Pons (tissue), 1 donor: ENCODE measurements at places on chromosomes 11 and 22.

- DNase-seq = peak; percentile 7
These were observed 20.8 kb upstream of the RFPL3 start for GRCh38 chr22:32336771-32337424.

DNA sequence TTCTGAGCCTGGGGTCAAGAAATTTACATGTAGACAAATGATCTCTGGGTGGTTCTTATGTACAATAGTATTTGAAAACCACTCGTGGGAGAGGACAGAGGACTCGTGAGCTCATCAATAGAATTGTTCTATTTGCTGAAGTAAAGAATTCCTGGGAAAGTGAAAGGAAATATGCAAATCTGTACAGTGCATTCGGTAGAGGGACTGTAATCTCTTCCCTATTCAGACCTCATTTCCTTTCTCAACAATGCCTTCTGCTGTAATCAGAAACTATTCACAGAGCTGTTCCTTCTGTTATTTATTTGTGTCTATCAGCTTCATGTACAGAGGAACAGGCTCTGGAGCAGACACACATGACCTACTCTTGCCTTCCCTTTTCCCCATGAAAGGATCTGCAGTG, 709.4 kb upstream of the KIRREL3 start:
- no peak for DNase-seq

DNA sequence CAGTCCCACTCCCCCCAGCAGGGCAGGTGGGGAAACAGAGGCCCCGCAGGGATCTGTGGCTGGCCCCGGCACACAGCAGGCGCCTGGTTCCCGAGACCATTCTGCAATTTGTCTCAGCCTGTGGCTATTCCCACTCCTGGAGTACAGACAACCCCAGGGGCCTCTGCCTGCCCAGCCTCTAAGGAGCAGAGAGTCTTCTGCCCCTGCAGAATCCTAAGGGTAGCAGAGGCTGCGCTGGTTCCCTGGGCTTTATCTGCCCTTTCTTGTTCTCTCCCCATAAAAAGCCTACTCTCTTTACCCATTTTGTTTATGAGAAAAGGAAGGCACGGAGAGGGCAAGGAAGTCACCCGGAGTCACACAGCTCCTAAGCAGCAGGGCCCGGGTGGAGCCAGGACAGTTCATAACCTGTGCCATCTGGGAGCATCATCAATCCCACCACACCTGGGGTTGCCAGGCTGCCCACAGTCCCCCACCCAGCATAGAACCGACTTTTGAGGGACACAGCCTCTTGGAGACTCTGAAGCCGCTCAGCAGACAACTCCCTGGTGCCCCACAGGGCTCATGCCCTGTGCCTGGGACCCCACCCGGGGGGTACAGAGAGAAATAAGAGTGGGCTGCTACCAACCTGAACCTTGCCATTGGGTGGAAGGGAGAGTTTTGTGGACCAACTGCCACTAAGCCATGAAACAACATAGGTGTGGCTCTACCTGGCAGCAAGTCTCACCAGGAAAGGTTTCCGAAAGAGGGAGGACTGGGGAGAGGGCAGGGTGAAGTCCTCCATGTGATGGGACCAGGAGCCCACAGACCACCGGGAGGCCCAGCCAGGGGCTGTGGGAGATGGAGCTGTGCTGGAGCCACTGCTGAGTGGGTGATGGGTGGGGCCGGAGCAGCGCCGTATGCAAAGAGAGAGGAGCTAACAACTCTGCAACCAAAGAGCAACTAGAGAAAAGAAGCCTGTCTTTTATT, 17.2 kb upstream of the LINC01488 start:
- no peak for DNase-seq

- no peak for DNase-seq
These were observed 413.4 kb downstream of the MN1 start for GRCh38 chr22:27388090-27388600.

DNA sequence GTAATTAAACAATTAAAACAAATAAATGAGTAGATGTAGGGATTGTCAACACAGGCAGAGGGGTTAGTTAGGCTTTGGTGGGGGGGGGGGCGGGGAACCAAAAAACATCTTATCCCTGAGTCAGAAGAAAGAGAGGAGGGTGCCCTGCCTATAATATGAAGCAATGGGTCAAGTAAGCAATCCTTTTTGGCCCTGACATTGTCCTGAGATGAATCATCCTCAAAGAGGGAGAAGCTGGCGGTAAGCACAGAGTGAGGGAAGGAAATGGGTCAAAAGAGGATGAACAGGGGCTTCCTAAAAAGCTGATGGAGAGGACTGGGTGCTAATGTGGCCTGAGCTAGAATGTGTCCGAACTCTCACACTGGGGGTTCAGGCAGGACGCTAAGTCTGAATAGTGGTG, 4.7 kb downstream of the OLFML1 start:
- no peak for DNase-seq

DNA sequence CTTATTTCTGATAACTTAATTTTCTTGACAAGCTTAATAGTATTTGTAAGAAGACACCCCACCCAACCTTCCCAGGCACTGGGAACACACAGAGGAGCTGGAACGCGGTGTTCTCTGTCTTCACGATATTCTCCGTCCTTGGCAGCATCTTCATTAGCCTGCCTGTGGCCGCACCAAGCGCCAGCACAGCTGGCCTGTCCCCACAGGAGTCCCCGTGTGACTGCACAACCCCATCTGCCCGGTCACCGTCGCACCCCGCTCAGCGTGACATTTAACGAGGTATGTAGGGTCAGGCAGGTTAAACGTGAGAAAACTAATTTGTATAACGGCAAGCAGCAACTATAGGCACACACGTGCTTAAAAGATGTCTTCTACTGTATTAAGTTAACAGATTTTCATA, 293.3 kb downstream of the BRD1 start:
- no peak for DNase-seq

GRCh38 chr11:68040957-68041591, 2.2 kb downstream of the TCIRG1 start:
- DNase-seq = no peak

GRCh38 chr11:120337355-120338106, 1.3 kb downstream of the ARHGEF12 start:
- DNase-seq = peak; percentile 23

GRCh38 chr11:2539371-2540222, 94.8 kb downstream of the KCNQ1 start:
- no peak for DNase-seq

GRCh38 chr11:60221181-60221580, 21.8 kb downstream of the MS4A4E start:
- no peak for DNase-seq

GRCh38 chr11:68584097-68584496, 100.2 kb upstream of the GAL start:
- DNase-seq = peak; percentile 20
